ENCODE measurements at places on chromosomes 5 and 9.

DNA sequence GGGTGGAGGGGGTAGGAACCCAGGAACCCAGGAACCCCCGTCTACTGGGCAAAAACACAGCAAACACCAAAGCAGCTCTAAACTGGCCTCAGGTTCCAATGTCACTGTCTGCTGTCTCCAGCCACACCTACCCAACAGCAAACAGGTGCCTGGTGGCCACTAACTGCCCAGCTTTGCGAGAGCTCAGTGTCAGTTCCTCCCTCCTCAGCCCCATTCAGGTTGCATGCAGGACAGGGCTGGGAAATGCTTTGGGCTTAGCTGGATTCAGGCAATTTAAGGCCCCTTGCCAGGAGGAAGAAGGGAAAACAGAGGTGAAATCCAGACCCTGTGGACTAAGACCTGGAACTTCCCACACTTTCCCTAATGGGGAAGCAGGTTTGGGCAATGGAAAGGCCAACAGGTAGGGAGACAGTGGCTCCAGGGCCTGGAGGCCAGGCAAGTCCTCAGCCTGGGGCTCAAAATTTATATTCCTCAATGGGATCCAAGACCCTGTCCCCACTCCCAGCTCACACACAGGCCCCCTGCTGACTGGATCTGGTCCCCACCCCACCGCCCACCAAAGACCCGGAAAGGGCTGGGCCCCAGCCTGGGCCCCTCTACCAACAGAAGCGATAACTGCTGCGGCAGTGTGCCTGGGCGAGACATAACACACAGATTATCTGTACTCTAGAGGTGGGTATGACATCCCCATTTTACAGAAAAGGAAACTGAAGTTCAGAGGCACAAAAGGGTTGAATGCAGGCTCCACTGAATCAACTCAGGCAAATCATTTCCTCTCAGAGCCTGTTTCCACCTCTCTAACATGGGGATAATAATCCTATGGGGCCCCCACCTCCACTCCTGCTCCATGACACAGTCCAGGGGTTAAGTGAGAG is 3.5 kb downstream of the EEIG1 start:
- peak; percentile 86 for DNase-seq

DNA sequence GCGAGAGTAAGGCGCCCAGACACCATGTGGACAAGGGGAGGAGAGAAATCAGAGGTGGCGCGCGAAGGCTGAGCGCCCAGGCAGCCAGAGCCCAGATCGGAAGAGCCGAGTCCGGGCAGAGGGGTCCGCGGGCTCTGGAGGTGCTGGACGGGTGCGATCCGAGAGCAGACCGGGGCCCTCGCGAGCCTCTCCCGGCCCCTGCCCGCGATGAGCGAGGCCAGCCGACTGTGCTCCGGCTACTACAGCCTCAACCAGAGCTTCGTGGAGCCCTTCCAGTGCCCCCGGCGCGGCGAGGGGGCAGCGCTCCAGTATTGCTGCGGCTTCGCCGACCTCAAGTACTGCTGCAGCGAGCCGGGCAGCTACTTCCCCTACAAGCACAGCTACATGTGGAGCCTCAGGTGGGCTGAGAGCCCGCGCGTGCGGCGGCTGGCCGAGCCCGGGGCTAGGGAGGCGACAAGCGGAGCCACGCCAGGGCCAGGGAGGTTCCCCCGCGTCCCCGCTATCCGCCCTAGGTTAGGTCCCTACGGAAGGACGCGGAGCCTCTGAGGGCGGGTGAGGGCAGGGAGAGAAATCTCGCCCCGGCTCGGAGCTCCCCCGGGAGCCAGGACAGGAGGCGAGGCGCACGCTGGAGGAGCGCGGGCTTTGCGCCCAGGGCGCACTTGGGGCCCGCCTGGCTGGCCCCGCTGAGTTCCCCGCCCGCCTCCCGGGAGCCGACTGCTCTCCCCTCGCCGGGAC is at the start of gene SHISAL2B:
TSS of gene SHISAL2B (plus strand) at position 87 of the 735 bp plus-strand sequence. CDS start at position 208, 121 bp downstream.
- DNase-seq, result peak; percentile 74

GRCh38 chr9:114511978-114512874 is 7.0 kb upstream of the WHRN start:
- DNase-seq, result peak; percentile 7

GRCh38 chr9:16668734-16669295 is 201.7 kb downstream of the BNC2 start:
- DNase-seq, result no peak

DNA sequence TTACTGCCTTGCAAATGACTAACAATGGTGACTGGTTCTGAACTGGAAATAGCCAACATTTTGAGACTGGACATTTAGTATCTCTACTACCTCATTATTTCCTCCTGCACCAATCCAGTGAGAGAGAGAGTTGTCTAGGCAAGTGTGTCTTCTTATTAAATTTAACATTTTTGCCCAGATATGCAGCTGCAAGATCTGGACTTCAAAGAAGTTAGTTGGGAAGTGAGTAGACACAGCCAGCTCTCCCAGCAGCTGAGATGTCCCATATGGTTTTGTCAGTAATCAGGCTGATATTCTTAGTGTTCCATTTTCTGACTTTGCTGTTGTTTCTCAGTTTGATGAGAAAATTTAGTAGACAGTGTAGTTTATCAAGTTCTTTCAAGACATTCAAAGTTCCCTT is 1778.8 kb upstream of the CDH6 start:
- peak; percentile 12 for DNase-seq

DNA sequence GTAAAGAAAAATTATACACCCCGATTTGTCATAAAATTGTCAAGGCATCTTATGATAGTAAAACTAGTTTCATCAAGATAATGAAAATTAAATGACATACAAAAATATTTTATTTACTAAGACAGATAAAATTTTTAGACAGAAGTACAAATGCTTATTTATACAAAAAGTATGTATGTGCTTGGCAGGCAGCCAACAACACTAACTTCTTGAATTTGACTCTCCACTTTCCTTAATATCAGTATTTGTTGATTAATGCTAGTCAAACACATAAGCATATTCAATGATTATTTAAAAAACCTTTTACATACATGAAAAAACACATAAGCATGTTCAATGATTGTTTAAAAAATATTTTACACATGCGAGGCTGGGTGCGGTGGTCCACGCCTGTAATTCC is 1079.9 kb upstream of the CDH6 start:
- DNase-seq, result no peak

- no peak for DNase-seq
Measured at GRCh38 chr9:7688626-7689025, 111.0 kb downstream of the DMAC1 start.

DNA sequence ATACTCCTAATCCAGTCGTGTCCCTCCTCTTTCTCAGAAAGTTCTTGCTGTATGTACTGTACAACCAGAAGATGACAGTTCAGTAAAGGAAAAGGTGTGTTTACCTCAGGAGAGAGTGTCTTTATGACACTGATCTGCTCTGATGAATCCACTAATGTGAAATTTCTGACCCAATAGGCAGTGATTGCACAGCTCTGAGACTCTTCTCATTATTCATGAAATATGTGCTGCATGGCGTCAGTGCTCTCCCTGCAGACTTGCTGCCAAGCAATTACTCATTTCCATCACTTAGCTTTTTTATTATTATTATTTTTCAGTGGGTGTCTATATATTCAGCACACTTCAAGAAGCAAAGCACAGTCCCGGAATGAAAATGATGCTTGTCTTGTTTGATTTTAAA is 389.0 kb downstream of the RASEF start:
- DNase-seq, result no peak

DNA sequence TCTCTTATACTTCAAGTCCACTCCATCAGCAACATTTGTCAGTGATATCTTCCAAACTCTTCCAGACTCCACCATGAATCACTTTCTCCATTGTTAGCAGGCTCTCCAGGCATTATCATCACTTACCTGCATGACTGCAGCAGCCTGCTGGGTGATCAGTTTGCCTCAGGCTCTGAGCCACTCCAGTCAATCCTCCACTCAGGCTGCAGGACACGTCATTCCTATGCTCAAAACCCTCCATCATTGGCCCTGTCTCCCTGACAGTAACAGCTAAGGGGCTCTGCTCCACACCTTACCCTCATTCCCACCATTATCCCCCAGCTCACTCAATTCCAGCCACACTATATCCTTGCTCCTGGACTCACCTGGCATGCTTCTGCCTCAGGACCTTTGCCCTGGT is 10.7 kb downstream of the DIRAS2 start:
- DNase-seq, result no peak

DNA sequence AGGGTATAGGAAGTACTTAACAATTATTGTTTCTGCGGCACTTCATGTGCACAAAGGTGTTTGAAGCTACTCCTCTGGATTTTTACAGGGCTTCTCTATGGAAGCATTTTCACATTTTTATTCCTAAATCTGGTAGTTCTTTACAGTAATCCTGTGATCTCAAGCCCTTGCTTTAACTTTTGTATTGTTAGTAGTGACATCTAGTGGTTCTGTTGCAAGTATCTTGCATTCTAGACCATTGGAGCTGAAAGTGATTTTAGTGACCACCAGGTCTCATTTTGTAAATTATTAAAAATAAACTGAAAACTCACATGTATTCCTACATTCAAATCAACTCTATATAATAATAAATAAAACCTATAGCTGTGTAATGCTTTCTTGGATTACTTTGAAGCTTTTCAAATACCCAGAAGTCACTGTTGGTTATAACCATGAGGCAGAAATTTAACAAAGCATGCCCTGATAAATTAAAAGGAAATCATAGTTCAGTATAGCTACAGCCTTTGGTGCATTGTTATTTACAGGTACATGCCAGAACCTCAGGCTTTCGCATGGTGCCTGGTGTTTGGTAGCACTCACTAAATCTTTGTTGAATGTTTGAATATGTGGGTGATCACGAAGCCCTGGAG is 18.9 kb downstream of the RPS23 start:
- DNase-seq, result peak; percentile 48

GRCh38 chr9:136225748-136226679 is 19.6 kb downstream of the QSOX2 start:
- DNase-seq, result peak; percentile 89

DNA sequence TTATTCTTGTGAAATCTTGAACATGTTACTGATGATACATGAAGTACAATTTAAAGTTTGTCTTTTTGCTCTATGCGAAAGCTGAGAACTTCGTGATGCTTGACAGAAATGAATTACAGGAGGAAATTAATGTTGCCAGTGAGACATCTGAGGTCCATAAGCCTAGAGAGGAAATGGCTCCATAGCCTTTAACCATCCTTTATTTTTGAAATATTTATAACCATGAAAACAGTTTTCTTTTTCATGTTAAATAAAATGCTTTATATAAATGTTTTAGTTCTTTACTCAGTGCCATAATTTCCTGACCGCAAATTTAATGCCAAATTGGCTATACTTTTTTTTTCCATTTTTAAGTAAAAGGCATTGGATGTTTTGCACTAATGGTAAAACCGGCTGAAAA is 29.1 kb downstream of the F2RL2 start:
- DNase-seq, result no peak

- no peak for DNase-seq
Measured at GRCh38 chr9:93810028-93810971, 144.9 kb downstream of the BARX1 start.

DNA sequence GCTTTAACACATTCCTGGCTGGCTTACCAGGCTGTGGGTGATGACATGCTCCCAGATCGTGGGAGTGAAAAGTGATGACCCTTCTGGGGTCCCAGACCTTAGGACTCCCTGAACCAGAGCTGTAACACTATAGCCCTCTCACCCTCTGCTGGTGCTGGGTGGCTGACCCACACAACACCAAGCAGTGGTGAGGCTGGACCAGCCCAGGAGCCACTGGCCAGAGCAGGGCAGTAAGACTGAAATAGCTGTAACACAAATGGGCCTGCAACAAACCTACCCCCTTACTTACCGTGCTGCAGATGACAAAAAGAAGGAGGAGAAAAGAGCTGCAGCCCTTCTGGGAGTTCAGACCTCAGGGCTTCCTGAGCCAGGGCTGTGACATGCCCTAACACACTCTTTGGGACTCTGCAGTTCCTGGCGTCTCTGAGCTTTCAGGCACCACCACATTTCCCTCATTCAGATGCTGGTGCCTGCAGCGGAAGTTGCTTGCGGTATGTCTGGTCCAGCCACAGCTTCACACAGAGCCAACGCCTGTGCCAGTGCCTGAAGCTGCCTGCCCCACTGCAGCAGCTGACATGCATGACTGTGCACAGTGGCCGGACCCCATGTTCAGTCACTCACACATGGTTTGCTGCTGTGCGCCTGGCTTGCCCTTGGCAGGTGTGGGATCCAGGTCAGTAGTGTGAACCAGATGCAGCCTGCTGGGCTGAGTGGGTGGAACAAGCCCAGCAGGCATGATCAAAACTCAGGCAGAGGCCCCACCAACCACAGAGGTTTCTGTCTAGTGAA is 1247.4 kb downstream of the EFNA5 start:
- no peak for DNase-seq

Measured in DMS53 (cell line).